ENCODE measurements at places on chromosomes 2 and 18.
A peak's percentile ranks its signal among the peaks of the same experiment; 100 is the strongest.

DNA sequence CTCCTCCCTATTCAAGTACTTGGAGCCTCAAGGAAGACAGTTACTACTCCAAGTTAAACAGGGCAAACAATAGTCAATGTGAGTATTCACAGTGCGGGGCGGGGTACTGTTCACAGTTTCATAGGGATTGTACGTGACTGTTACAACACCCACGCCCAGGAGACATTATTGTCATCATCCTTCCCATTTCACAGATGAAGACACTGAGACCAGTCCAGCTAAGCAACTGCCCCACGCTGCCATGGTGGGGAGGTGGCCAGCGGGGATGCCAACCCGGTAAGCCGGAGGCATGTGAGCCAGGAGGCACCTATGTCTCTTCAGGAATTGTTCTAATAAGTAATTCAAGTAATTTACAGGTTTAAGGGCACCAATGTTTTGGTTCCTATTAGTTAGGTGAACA is 982 bp downstream of the HJURP start:
- no peak for DNase-seq

DNA sequence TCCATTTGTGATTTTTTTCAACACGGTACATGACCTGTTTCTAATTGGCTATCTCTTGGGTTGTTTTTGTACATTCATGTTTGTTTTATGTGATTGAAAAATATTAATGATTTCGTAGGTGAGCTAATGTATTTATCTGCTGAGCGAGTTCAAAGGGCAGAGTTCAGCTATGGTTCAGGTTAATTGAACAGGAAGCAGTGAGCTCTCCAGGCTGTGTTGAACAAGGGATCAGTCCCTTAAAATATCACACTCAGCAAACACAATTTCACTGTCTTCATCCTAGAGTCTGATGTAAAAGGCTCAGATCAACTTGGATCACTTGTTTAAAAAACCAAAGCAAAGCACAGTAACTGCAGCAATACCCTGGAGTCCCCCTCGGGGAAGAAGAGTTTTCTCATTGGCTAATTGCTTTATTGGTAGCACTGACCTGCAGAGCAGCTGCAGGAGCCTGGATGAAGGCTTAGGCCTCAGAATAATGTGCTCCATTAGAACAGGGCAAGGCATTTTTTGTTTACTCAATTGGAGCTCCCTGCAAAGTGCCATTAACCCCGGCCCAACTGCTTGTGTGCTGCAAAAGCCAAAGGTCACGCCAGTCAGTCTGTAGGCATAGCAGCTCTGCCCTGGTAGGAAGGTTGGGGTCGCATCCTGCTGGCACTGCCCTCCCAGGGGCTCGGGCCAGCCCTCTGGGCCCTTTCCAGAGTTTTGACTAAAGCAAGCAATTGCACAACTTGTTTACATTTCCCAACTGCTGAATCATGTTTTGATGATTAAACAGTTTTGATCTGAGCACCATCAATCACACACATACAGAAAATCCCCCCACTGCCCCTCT is 10.5 kb downstream of the ONECUT2 start:
- DNase-seq: no peak

DNA sequence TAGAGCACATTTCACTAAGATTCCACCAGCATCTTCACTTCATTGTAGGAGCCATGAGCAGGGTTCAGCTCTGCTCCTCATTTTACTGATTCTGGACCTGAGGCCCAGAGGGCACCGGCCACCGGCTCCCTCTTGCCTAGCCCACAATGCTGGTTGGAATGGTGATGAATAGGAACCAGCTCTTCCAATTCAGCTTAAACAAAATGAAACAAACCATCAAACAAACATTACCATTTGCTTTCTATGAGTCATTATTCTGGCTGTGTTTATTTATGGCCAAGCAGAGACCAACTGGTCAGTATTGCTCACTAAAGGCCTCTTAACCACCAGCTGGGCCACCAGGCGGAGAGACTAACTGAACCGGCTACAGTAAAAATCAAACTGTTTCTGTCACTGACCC is 176.7 kb downstream of the MTX2 start:
- no peak for DNase-seq

DNA sequence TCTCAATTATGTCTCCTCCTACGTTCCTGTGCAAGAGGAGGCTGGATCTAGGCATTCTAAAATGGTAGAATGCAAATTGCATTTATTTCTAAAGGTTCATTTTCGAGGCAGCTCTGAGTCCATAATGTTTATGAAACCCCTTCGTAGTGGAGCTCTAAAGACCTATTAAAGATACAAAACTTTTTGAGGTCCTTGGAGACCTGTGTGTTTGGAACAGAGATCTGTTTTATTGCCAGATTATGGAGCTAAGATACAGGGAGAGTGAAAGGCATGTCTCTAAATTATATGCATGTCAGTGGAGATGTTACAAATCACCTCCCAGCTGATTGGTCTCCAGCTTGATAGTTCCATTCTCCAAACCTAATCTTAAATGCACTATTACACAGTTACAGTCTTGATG is 335.8 kb downstream of the GULP1 start:
- no peak for DNase-seq

GRCh38 chr2:159925975-159926374 is 128.0 kb upstream of the CD302 start:
- DNase-seq: no peak

- no peak for DNase-seq
Measured at GRCh38 chr18:33717339-33717738, 139.3 kb downstream of the ASXL3 start.

DNA sequence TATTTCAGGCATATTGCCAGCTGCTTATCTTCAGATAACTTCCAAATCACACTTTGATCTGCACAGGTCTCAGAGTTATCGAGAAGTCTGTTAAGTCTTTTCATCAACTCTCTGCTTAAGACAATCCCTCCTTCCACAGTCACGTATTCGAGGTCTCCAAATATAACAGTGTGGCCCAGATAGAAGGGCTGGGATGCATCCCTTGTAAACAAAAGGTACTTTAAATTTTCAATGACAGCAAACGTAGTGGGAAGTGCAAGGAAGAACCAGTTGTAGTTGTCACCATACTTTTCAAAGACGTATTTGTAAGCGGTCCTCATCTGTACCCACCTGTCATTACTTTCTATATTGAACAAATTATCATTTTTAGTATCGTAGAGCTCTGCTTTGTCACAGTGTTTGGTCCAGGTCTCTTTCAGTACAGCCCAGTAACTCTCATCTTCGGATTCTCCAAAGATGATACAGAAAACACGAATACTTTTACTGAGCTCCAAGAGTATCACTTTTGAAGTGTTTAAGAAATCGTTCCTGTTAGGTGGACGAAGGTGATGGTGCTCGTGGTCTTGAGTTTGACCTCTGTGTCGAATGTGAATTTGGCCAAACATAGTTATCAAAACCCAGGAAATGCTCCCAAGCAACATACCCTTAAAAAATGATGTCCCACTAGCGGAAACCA is 445 bp downstream of the C1GALT1C1L start:
- DNase-seq: no peak

- DNase-seq: no peak
Measured at GRCh38 chr18:40058811-40059570, 1896.0 kb upstream of the PIK3C3 start.

DNA sequence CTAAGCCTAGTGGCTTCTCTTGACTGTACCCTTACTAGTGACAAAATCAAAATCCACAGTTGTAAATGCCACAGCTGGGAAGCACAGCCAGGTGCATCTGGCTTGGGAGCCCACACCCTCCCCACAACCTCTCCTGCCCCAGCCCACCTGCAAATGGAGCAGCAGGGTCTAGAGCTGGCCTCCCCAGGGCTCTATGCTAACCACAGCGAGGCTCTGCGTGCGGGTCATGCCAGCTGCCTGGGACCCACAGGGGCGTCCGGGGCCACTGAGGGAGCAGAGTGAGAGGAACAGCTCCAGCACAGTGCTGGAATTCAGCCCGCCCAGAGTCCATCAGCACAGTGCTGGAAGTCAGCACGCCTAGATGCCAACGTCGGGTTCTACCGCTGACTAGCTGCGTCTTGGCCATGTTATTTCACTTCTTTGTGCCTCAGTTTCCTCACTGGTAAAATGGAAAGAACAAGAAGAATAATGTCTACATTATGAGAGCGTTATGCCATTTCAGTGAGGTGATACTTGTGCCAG is 109.1 kb upstream of the ID2 start:
- no peak for DNase-seq

- no peak for DNase-seq
Measured at GRCh38 chr2:96768083-96768561, 7.4 kb downstream of the CNNM4 start.

DNA sequence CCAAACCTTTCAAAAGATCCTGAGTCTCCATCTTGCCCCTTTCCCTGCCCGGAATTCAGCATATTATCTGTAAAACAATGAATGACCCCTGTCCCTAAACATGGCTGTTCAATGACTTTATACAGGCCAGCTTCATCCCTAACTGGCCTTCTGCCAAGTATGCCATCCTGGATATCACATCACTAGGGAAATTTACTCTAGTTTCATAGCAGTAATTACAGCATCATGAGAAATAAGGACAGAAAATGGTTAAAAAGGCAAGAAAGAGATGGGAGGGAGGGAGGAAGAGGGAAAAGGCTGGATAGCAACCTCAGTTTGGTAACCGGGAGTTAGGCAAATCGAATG is 4.4 kb downstream of the MBOAT2 start:
- DNase-seq: no peak

GRCh38 chr2:114201781-114202180 is 240.7 kb upstream of the DPP10 start:
- no peak for DNase-seq

DNA sequence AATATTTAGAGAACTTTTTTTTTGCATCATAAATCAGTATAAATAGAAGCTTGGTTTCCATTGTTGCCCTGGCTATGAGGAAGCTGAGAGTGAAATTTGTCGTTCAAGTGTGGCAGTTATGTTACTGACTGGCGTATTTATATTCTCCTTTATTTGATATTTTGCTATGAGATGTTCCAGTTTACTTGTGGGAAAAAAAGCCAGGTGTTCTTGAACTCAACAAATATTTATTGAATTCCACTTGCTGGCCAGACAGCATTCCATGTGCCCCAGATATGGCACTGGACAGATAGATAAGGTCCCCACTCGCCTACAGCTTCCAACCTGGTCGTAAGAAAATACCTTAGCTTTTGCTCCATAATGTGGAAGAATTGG is 44.7 kb downstream of the NEDD4L start:
- no peak for DNase-seq

- peak; percentile 60 for DNase-seq
Measured at GRCh38 chr2:118221536-118222272, 133.4 kb downstream of the INSIG2 start.

GRCh38 chr2:26000561-26001082 is 18.3 kb upstream of the KIF3C start:
- DNase-seq: no peak

DNA sequence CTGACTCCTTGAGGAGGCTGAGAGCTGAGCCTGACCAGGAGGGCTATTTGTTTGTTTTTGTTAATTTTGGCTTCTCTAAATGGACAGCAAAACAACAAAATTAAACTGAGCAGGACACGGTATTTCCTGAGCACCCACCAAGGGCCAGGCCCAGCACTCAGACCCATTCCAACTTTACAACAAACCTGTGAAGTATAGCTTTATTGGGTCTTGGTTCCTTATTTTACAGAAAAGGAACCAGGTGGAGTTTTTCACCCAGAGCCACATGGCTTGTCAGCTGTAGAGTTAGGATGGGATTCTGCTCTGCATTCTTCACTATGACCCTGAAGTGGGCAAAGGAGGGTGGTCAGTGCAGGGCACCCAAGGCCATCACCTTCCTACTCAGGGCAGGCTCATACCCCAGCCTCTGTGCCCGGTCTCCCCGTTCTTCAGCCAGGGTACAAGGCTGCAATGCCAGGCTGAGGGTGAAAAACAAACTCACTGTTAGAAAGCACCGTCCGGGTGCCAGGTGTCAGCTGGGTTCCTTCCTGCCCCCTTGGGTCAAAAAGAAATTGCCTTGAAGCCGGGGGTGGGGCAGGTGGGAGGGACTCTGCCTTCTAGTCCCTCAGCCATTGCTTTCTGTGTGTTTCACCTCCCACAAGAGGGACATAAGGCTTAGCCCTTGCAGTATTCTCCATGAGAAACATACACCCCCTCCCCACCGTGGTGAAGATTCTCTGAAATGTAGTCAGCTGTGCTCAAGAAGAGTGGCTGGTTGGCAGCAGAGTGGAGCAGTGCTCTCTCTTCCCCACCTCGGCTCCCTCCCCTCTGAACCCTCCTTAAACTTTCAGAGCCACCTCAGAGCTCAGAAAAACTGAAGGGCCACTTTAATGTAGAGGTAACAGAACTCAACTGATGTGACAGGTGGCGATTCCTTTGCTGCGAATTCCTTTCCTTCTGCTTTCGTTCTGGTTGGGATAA is 2.2 kb downstream of the PSD4 start:
- no peak for DNase-seq

DNA sequence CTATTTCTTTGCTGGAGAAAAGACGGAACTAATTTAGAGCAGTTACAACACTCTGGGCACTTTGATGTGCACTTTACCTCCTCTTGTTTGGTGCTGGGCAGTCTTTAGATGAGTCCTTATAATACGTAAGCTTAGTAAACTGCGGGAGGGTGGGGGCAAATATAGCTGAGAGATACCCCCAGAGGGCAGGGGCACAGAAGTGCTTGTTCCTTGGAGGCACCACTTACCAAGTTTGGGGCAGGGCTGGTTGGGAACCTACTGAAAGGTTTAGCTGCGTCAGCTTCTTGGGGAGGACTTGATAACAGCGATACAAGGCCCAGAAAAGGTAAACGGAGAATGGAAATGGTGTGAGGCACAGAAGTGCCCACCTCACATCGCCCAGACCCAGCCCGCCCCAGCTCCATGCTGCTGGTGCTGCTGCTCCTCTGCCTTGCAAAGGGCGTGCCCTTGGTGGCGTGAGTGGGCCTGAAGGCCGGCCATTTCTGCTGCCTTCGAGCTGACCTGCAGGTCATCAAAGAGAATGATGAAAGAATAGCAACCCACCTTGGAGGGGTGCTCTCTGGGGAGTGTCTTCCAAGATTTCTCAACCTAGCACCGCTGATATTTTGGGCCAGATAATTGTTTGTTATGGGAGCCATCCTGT is 128.2 kb upstream of the EML6 start:
- DNase-seq: no peak

- DNase-seq: no peak
Measured at GRCh38 chr2:43138441-43138840, 88.0 kb downstream of the ZFP36L2 start.

DNA sequence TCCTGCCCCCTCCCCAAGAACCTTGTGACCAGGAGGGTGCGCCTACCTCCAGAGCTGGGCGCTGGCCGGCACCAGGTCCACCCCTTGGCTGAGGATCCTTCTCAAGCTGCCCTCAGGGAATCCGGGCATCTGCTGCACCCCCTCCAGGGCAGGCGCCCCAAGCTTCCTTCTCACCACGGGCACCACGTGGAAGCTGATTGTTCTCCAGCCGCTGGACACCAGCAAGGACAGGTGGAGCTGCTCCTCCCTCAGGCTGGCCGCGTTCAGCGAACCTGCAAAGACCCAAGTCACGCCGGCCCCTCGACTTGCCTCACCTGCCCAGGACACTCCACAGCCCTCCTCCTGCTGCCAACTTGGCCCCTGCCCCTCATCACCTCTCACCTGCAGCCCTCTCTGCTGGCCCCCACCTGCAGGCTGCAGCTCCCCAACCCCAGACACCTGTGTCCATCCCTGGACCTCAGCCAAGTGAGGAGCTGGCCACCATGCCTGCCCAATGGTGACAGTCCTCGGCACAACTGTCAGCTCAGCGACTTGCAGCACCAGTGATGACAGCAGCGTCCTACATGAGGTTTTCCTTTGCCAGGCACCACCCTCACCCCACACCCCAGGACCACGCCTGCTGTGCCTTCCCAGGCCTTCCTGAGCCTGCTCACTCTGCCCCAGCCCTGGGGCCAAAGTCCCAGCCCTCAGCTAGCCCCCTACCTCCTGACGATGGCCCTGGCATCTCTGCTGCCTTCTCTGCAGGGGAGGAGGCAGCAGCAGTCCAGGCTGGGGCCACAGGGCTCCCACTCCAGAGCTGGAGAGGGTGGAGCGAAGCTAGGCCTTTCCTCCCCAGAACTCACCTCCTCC is 4.2 kb downstream of the MAB21L4 start:
- no peak for DNase-seq
